ENCODE measurements at places on chromosomes 3 and 15.

- DNase-seq = no peak
These were observed 259.1 kb upstream of the ARPP21 start for GRCh38 chr3:35380196-35380595.

- peak; percentile 66 for DNase-seq
These were observed at the start of gene GPR27 for GRCh38 chr3:71753701-71754609. Gene GPR27 (plus strand): TSS chr3:71753855. CDS start chr3:71754050, 195 bp downstream.

DNA sequence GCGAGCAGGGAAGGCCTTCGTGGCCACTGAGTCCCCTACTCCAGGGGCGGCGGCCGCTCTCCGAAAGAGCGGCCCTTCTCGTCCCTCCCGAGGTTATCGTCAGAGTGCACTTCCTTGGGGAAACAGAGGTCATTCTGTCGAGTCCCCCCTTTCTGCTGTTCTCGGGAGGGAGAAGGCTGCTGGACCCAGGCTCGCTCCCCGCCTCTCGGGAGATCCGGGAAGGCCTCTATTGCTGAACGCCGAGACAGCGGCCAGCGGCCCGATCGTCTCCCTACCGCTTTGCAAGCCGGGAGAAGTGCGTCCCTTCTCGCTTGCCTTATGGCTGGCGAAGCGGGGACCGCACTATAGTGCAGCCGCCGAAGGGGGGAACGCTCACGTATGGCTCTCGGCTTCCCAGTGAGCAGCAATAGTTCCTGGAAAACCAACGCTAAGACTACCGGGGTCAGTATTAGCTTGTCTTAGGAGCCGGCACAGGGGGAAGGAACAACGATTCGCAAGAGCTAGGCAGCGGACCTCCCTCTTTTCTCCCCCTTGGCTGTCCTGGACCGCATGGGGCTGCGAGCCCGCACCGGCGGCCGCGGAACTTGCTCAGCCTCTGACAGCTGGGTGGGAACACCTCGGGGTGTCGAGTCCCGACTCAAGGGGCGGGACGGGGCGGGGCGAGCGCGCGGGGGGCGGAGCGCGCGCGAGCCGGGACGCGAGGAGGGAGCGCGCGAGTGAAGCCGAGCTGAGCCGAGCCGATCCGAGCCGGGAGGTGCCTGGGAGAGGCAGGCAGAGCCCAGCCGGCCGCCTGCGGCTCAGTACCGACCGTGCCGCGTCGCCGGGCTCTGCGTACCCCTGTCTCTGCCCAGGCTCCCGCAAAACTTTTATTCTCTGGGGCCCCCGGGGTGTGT lies 930 bp upstream of the PPM1L start:
- peak; percentile 91 for DNase-seq

- no peak for DNase-seq
These were observed 534.4 kb downstream of the EPHB1 start for GRCh38 chr3:135329479-135329878.

DNA sequence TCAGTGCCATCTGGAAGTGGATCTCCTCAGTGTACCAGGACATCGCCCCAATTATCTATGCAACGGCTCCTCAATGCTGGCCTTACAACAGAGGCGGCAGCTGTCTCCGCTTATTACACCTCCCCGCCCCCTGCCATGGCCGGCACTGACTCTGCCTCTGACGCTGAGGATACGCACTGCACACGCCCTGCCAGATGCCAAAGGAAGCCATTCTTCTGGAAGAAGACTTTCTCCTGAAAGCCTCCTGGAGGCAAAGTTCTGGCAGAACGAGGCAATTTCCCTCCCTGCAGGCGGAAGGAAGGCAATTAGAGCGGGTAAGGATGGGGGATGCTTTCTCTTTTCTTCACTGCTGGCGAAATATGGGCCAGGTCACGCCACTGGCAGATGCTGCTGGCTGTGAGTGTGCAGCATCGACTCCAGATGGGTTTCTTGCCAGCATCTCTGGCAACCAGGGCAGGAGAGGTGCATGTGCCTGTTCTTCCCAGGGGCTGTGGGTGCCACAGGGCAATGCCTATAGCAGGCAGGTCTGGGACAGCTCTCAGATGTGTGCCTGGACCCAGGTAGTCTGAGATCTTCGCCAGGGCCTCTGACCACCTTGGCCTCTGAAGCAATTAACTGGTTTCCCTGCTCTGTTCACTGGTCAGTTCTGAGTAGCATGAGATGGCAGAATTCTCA lies 62.2 kb upstream of the MRPS22 start:
- DNase-seq = no peak
